ENCODE measurements at places on chromosomes 1 and 21. TPM values are rescaled to one million over a fixed set of nuclear protein-coding genes. Genes with fewer than 3 reads are reported as not detected.

DNA sequence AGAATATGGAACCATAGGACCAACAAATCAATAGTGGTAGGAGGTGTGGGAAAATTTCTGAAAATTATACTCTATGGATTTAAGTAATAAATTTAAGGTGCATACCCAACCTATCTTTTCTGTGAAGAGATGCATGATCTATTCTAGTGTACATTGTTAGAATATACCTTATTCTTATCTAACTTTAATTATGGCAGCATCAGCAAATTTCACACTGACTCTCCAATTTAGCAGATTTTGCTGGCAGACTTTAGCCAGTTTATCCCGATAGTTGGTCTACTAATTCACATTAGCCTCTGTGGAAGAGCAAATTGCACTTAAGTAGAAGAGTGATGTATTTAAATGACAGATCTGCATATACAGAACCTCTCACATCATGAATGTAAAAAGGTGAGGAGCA lies 400.0 kb downstream of the PLA2G4A start:
- no peak for DNase-seq

DNA sequence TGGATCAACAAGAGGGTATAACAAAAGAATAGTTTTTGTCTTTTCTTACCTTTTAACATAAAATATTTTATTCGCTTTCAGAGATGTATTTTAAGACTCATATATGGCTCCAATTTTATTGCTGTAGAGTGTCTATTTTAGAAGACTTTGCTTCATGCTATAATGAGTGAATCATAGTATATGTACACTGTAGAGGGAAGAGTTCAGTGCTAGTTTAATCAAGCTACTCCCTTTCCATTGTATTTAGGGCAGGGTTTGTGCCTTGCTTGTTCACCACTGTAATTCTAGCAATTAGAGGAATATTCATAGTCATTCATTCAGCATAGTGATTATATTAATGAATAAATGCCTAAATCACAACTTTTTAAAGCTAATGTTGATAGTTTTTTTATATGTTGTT lies 78.8 kb downstream of the CEP350 start:
- DNase-seq = no peak

DNA sequence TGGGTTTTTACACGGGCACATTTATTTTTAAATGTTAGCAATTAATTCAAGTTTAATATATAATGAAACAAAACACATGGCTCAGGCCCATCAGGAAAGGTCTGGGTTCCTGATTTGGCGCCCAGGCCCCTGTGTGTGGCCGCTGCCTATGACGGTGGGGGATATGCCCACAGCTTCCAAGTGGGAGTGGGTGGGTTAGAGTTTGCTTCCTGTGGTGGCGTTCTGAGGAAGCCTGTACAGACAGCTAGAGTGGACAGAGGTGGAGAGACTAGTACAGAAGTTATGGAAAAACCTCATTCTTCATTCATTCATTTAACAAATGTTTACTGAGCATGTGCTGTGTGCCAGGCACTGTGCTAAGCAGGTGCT lies 22.4 kb upstream of the EPS8L3 start:
- no peak for DNase-seq

RTCA gene
- total RNA-seq = 34.4 TPM

GRCh38 chr1:178749581-178750166 lies 24.6 kb downstream of the RALGPS2 start:
- no peak for DNase-seq

Data from cardiac septum (tissue), 1 donor.